ENCODE measurements at places on chromosomes 4 and X.

DNA sequence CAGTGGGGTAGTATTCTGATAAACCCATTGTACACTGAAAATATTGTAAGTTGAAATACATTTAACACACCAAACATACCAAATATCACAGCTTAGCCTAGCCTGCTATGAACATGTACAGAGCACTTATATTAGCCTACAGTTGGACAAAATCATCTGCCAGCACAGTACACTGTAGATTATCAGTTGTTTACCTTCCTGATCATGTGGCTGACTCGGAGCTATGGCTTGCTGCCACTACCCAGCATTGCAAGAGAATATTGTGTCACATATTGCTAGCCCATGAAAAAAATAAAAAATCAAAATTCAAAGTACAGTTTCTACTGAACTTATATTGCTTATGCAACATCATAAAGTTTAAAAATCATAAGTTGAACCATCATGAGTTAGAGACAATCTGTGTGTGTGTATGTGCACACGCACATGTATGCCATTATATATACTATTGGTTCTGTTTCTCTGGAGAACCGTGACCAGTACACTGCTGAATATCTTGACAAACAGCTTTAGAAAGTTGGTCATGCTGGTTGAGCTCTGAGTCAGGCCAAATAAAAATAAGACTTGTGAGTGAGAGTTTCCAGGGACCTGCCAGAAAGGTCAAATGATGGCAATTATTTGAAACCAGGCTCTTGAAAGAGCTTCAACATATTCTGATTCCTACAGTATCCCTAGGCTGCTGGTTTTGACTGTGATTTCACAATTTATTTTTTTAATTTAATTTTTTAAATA, 238.5 kb downstream of the PRR32 start:
- DNase-seq: no peak

GRCh38 chr4:139036885-139037284, 21.3 kb downstream of the NOCT start:
- no peak for DNase-seq

DNA sequence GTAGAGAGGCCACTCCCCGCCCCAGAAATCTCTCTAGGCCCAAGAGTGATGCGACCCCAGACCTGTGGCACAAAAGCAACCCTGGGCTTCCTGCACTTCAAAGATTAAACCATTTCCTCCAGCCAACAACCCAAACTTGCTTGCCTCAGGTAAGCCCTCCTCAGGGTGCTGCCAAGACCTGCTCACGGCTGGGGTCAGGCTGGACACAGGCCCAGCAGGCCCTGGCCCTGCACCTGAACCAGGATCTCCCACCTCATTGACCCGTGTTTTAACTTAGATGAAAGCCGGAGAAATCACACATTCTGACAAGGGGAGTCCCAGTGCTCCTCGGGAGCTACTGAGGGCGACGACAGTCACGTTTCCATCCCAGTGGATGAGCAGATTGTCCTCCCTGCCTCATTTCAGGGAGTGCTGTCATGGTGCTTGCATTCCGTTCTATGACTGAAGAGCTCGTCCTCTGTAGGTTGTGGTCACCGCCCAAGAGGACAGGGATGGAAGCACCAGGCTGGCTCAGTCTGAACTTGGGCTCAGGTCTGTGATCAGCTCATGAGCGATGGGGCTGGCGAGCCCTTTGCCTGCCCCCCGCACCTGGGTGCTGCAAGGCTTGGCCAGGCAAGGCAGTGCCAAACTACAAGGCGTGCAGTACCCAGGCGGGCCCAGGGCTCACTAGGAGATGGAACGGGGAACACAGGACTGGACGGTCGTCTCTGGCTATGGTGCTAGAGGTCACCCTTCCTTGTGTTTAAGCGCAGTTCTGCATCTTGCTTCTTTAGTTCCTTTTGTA, 25.9 kb downstream of the WDR1 start:
- no peak for DNase-seq

DNA sequence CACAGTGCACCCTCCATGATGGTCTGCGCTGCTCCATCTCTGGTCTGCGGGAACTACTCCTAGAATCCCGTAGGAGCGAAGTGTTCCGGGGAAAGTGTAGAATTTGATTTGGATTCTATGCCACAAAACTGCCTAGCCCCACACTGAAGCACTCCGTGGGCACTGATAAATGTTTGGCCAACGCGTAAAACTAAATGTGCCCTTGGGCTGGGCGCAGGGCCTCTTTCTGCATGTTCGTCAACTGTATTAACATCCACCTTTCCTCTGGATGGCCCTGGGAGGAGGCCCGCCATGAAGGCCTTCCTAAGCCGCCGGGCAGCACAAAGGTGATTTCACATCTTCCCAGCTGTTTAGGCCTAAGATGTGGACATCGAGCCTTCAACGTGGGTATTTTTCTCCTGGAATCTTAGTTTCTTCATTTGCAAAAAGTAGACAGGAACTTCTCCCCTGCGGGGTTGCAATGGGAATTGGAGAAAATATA, 2.6 kb downstream of the MSX1 start:
- no peak for DNase-seq

- DNase-seq: no peak
Observed at GRCh38 chr4:145779319-145779801, 99.4 kb downstream of the C4orf51 start.

- no peak for DNase-seq
Observed at GRCh38 chr4:57053508-57053907, 56.7 kb downstream of the IGFBP7 start.

- DNase-seq: no peak
Observed at GRCh38 chr4:41622787-41623186, 84.8 kb downstream of the LIMCH1 start.

DNA sequence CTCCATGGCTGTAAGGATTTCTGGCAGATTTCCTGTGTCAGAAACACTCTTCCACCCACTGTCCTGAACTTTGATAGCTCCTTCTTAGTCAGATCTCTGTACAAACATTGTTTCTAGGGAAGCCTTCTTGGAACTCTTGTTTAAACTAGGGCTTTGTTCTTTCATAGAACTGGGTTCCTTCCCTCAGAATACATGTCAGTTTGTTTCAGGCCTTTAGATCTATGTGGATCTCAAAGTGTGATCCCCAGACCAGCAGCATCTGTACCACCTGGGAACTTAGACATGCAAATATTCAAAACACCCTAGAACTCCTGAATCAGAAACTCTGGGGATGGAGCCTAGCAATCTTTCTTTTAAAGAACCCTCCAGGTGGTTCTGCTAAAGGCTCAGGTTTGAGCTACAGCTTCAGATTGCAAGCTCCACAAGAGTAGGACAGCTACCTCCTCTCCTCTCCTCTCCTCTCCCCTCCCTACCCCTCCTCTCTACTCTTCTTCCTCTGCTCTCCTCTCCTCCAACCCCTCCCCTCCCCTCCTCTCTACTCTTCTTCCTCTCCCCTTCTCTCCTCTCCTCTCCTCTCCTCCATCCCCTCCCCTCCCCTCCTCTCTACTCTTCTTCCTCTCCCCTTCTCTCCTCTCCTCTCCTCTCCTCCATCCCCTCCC, 12.7 kb downstream of the RASSF6 start:
- DNase-seq: no peak

GRCh38 chr4:26133840-26134239, 187.0 kb upstream of the RBPJ start:
- DNase-seq: no peak

GRCh38 chr4:38979511-38980230, 52.5 kb downstream of the TMEM156 start:
- DNase-seq: no peak

DNA sequence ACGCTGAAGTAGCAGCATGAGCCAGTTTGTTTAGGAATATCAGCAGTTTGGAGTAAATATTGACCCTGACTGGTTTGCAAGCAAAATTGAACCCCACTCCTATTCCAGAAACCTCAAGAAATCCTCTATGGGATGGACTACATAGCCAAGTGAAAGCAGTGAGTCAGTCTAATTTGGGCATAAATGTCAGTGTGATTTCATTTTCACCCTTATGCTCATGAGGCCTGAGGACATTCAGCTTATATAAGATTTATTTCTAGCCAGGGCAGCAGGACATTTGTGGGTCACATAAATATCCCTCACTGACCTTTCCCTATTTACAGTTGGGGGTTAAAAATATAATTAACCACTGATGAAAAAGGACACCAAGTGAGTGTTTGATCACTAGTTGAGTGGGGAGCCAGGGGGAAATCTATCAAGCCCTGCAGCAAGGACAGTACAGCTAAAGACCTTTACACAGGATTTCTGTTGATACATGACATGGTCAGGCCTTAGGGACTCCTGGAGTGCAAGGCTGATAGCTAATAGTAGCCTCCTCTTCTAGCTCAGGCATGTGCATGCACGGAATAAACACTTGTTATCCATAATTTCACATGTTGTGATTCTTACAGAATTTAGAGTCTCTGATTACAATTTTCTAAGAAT, 996.9 kb upstream of the GRIA3 start:
- no peak for DNase-seq

GRCh38 chrX:106481341-106481740, 130.4 kb upstream of the RADX start:
- DNase-seq: no peak

DNA sequence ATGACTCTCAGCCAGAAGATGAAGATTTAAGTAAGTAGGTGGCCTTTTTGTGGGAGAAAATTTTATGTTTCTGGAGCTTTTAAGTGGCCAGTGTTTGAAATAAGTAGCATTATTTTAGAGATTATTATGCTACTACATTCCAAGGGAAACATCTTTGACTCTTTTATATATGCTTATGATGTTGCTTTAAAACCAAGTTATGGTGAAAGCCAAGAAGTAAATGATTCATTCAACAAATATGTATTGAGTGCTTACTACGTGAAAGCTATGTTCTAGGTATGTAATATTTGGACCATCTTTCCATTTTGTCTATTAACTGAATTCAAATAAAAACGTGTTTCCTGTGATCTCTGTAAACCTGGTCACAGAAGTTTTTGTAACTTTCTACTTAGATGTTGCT, 58.3 kb downstream of the ZFX start:
- no peak for DNase-seq

DNA sequence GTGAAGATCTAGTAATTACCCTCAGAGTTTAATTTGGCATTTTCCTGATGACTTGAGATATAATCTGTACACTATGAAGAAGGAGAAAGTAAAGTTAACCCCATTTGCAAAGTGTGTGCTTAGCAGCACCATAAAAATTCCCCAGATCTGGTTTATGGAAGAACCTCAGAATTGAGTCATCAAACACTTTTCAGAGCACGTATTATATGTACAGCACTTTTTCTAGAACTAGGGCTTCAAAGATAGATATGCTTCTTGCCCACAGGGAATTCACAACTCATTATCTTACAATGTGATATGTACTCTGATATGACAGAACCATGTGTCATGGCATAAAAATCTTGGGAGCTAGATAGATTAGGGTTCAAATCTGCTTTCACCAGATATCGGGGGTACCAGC, 150.9 kb downstream of the SLC10A7 start:
- no peak for DNase-seq

DNA sequence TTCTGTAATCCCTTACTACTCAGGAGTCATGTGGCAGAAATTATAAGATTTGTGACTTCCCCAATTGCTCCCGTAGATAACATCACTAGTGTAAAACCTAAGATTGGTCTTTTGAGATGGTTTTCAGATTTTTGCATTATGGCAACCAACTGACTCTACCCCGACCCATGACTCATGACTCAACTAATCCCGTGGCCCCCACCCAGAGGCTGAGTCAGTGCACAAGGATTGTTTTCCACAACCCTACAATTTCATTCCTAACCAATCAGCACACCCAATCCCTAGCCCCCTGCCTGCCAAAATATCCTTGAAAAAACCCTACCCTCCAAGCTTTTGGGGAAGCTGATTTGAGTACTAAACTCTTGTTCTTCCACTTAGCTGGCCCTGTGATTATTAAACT, 109.4 kb upstream of the FAM9C start:
- DNase-seq: no peak

DNA sequence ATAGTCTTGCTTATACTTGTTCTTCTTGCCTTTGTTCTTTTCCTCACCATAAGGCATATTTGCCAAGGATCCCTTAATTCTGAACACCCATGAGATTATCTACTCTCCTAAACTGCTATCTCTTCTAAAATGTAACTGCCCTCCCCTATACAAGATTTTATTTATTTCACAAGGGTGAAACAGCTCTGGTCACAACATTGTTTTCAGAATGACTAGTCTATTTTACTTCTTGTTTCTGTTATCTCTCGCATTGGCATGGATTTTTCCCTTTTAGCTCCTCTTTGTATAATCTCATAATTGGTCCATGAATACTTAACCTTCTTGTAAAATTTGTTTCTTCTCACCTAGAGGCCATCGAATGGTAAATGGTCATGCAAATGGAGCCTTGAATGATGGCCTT, 17.2 kb upstream of the COL25A1 start:
- DNase-seq: no peak

- DNase-seq: no peak
Observed at GRCh38 chr4:126395664-126396063, 1080.9 kb downstream of the FAT4 start.

- DNase-seq: no peak
Observed at GRCh38 chr4:22235698-22236097, 280.2 kb downstream of the ADGRA3 start.

Data from central memory CD8-positive, alpha-beta T cell (primary cell).